ENCODE measurements at places on chromosomes 3 and 15. TPM values are rescaled to one million over a fixed set of nuclear protein-coding genes. Genes with fewer than 3 reads are reported as not detected.

DNA sequence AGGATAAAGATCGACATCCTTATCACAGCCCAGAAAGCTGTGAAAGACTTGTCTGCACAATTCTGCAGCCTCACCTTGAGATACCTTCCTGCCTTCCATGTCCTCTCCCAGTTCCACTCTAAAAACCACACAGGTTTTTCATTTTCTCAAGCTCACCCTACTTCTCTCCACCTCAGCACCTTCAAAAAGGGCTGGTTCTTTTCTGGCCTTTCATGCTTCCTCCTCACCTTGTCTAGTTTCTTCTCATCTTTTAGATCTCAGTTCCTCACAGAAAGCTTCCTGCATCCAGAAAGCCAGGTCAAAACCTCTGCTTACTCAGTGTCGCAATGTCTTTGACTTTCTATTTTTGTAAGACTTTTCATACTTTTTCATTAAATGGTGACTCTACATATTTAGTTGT lies 140.2 kb upstream of the STT3B start:
- DNase-seq, result no peak

DNA sequence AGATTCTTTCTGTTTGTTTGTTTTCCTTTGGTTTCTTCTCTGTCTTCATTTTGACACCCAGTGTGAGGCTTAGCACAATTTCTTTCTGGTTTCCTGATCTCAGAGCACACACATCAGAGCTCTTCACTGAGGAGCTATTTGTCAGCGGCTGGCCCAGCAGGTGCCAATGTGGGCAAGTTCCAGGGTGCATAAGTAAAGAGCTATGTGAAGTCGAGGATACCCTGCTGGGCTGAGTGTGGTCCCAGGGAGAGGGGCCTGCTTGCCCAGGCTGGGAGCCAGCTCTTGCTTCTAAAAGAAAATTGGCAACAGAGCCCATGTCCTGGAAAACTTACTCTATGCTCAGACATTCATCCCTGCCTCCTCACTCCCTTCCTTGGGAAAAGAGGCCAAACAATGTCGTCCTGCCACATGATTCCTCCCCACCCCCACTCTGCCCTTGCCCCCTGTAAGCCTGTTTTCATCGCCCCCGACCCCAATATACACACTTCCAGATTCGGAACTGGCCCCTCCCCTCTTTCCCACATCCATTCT lies 101.2 kb downstream of the ST8SIA2 start:
- DNase-seq, result no peak

DNA sequence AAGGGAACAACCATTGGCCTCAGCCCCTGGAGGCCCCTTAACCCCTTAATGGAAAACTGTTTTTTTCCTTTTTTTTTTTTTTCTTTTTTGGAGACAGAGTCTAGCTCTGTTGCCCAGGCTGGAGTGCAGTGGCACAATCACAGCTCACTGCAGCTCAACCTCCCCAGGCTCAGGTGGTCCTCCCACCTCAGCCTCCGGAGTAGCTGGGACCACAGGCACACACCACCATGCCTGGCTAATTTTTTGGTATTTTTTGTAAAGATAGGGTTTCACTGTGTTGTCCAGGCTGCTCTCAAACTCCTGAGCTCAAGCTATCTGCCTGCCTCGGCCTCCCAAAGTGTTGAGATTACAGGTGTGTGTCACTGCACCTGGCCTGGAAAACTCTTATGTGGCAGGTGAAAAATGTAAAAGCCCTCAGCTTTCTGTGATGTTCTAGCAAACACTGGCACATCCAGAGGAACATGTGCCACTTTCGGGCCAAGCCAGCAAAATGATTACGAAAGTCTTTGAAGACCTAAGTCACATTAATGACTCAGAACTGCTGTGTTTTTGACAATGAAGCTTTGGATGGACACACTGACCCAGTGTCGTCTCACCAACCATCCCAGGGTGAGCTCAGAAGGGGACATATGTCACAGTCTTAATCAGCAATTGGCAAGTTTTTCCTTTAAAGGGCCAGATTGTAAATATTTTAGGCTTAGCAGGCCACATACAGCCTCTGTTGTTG lies 189.3 kb upstream of the TPM1 start:
- no peak for DNase-seq

GRCh38 chr3:33879540-33879939 lies 81.1 kb downstream of the PDCD6IP start:
- DNase-seq, result no peak

GRCh38 chr3:179147514-179147872 lies 664 bp upstream of the PIK3CA start:
- DNase-seq, result no peak

GRCh38 chr3:58668247-58668646 lies 1.7 kb upstream of the FAM3D start:
- DNase-seq, result no peak

DNA sequence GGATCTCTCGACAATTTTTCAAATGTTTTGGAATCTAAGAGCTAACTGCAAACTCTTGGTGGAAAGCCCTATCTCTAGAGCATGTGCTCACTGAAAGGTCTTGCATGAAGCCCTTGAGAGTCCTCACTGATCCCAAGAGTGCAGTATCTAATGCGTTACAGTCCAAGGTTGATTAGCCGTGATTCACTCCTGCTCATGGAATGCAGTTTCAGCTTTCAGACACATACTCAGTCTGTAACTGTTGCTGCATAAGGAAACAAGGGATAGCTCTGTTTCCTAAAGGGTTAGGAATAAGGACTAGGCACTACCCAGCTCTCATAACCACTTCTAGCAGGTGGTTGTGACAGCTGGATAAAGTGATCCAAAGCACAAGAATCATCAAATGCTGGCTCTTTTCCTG lies 687.4 kb upstream of the CFAP20DC start:
- no peak for DNase-seq

DNA sequence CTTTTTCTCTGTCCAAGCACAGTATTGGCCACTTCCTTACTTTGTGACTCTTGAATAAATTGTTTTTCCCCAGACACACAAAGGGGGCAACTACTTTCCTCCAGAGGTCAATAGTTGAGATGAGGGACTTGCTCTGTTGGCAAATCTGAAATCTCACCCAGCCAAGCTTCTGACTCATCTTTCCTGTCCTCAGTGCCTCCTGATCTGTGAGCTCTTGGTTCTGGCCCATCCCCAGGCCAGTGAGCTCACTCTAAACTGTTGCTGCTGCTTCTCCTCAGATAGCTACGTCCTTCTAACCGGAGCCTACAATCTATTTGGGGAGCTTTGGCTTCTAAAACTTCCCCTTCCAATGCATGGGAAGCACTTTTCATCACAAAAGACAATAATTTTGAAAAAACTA lies 50.0 kb upstream of the NMD3 start:
- DNase-seq, result no peak

DNA sequence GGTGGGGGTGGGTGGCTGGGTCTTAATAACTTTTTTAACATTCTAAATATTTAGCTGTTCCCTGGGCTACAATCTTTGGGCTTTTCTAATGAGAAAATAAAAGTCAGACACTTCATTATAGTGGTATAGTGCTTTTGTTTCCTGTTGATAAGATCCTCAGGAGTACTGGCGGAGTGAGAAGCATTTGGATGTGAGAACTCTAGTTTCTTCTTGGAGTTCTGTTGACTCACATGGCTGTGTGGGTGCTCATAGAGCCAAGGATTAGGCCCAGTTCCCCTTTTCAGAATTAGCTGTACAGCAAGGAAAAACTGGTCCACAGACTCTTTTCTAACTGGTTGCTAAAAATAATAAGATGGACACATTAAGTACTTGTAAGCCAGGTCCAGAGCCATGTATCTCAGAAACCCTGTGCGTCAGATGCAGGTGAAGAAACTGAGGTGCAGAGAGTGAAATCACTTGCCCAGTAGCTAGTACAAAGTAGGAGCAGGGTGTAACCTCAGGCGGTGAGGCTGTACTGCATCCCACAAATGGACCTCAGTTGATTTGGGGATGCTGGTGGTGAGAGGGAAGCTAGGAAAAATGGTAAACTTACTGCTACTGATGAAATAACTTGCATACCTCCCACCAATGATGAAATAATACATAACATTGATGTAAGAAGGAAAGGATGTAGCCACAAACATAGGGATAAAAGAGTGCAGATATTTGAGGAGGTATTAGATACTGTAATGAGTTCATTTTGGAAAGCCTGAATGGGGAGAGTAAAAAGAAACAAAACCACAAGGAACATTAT lies 2.3 kb downstream of the ITPR1 start:
- DNase-seq, result no peak

GRCh38 chr3:89320186-89320585 lies 212.8 kb downstream of the EPHA3 start:
- DNase-seq, result no peak

DNA sequence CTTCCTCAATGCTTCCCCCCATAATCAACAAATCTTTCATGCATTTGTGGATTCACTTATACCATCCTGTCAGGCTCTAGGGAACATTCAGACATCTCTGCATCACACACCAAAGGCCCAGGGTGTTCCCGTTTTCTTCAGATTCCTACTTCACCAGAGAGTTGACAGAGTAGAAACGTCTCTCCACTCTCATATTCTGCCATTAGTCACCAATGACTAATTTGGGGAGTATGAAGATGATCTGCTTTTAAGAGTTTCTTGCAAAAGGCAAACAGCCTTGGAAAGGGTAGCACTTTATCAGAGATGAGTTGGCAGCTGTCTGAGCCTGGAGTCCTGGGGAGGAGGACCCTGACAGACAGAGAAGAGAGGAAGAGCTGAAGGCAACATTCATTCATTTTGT lies 55.8 kb upstream of the DGKG start:
- DNase-seq, result no peak

GRCh38 chr3:151431940-151432339 lies 28.9 kb downstream of the IGSF10 start:
- peak; percentile 82 for DNase-seq

GRCh38 chr3:117303443-117303842 lies 593.9 kb downstream of the TUSC7 start:
- no peak for DNase-seq

GRCh38 chr3:181276358-181276896 lies 286.9 kb upstream of the DNAJC19 start:
- no peak for DNase-seq

- no peak for DNase-seq
Observed at GRCh38 chr3:13332740-13333139, 87.4 kb downstream of the NUP210 start.

DNA sequence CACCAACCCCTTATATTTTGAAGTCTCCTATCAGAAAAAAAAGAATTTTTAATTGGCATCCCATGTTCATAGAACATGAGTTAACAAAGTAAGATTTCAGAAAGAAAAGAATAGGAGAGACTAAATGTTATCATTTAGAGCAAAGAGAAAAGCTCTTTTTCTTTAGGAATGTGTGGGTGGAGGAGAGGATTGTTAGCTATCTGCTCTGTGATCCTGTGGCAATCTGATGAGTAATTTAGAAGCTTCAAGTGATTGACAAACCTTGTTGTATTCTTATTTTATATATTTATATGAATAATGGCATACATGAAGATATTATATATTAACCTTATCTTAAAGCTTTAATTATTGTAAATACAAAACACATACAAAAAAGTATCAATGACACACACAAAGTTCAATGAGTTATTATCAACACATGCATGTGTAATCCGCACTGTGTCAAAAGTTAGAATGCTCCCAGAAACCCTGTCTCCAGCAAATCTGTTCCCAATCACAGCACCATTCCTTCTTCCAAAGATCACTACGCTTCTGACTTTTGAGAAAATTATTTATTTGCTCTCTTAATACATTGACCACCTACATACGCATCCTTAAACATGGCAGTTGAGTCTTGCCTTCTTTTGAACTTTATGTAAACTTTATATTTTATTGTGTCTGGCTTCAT lies 907.4 kb downstream of the MCTP2 start:
- no peak for DNase-seq

DNA sequence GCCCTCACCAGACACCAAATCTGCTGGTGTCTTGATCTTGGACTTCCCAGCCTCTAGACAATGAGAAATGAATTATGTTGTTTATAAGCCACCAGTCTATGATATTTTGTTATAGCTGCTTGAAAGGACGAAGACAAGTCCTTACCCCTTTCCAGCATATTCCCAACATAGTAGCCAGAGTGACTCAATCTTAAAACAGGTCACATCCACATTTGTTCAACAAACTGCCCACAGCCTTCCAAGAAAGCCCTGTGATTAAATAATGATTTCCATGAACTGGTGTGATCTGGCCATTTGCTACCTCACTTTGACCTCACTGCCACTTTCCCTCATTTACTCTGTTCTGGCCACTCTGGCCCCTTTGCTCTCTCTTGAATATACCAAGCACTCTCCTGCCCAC lies 193.7 kb upstream of the CFAP20DC start:
- DNase-seq, result no peak

DNA sequence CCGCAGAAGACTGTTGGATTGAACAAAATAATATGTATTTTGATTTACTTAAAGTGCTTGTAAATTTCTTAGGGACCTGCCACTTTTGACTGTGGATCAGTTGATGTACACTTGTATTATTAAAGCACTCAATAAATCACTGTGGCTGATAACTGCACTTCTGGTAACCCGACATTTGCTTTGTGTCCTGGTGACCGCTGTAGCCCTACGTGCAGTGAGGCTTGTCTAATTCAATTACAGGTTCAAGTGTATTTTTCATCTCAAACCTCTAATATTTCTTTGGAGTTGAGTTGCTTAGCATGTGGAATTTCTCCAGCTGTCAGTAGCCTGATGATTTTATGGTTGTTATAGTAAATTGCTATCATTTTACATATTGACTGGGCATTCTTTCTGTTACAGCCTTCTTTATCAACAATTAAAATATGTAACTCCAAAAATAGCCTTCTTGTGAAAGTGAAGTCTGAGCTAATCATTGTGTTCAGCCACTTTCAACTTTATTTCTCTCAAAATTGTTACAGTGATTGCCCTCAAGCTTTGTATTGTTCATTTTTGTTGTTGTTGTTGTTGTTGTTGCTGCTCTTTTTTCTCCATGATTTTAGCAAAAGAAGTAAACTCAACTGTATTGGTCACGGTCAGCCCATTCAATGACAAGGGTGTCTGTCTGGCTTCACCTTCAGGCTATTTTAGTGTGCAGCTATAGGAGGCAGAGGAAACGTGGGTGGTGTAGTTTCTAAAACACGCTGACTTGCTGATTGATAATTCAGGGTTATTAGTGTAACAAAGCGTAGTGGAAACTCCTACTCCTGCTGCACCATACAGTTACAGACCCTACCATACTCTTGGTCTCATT lies 215.1 kb upstream of the UBE2E1 start:
- no peak for DNase-seq

- no peak for DNase-seq
Observed at GRCh38 chr15:66433726-66434125, 47.0 kb downstream of the MAP2K1 start.

GRCh38 chr3:151562891-151563290 lies 102.0 kb upstream of the IGSF10 start:
- no peak for DNase-seq

GRCh38 chr3:79367066-79367465 lies 400.7 kb downstream of the ROBO1 start:
- peak; percentile 45 for DNase-seq

TMEM207 gene
- total RNA-seq, result not detected

COL6A5 gene
- total RNA-seq, result not detected

CAMK2N2 gene
- total RNA-seq, result 0.67 TPM

NAALADL2 gene
- 4.4 TPM for total RNA-seq

MGLL gene
- total RNA-seq, result 71.8 TPM

NR1I2 gene
- total RNA-seq, result 0.14 TPM

PLA2G4D gene
- total RNA-seq, result not detected

GP9 gene
- total RNA-seq, result not detected

GOLGA8R gene
- total RNA-seq, result 1.0 TPM

MAGEF1 gene
- total RNA-seq, result 32.5 TPM

CAPN3 gene
- total RNA-seq, result 3.7 TPM
